ENCODE measurements at places on chromosomes 16 and 17.

GRCh38 chr16:18788828-18789514 lies 1.2 kb downstream of the RPS15A start:
- DNase-seq = no peak

DNA sequence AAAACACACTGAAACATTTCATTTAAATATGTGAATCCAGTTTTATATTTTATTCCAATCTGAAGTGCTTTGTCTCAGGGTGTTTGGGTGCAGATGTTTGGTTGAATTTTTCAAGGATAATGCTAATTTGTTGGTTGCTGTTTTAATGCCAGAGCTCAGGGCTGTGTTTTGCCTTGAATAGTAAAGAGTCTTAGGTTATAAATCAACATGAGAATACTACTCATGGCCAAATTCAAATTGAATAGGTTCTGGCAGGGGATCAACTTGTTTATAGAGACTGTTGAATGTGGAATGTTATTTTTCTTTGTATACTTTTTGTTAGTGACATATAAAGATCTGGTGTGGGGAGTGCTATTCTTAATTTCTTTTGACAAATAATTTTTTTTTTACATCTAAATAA lies 18.8 kb downstream of the TOM1L1 start:
- no peak for DNase-seq

DNA sequence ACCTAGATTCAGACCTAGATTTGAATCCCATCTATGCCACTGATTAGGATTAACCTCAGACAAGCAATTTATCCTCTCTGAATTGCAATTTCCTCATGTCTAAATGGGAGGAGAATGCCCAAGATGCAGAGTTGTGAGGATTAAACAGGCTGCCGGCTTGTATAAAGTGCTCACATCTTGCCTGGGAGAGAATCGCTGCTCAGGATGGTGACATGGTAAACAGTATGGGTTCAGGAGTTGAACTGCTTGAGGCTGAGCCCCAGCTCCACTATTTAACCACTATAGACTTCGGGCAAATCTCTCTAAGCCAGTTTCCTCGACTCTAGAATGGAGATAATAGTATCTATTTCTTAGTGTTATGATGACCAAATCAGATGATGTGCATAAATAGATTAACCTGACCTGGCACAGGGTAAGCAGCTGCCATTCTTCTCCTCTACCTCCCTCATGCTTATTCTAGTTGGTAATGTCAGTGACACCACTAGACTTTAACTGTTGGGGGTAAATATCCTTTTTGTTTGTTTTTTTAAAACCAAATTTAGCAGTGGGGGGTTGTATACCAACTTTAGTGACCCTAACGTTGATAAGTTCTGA lies 732 bp upstream of the RPL27 start:
- no peak for DNase-seq

- DNase-seq = no peak
These were observed 175.8 kb upstream of the MAF start for GRCh38 chr16:79776243-79776847.

Data from GM10248 (cell line).